Astrocyte (in vitro differentiated cells and primary cell): ENCODE measurements at places on chromosomes 7 and 10.

GRCh38 chr10:122678266-122678665 lies 21.4 kb downstream of the C10orf120 start:
- DNase-seq = no peak

DNA sequence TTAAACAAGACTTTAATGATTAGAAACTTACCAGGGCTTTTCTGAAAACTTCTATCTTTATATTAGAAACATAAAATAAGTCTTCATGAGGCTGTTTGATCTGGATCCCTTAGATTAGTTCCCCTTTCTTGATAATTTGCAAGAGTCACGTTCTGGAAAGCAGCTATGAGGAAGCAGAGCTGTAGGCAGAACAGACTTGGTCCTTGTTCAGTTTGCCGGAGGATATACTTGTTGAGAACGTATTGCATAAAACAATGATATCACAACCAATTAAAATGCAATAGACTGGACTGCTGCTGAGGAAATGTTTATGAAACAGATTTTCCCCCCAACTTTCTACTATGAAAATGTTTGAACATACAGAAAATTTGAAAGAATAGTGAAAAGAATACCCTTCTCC lies 2.8 kb downstream of the SAMD9L start:
- no peak for DNase-seq

DNA sequence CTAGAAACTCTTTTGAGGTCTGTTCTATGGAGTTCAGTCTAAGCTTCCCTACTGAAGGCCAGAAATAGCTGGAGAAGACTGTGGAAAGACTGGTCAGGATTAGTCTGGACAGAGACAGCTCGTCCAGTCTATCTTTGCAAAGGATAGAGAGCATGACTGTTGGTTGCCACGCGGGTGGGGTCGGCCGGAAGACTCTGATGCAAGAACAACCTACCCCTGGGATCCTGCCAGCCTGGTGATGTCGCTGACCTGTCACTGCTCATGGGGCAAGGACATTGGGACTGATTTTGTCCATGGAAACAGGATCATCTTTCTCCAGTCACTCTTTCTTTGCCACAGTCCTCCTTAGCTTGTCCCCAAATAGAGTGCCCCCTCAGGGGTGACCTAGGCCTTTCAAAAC lies 337.6 kb upstream of the NPSR1 start:
- DNase-seq = no peak

DNA sequence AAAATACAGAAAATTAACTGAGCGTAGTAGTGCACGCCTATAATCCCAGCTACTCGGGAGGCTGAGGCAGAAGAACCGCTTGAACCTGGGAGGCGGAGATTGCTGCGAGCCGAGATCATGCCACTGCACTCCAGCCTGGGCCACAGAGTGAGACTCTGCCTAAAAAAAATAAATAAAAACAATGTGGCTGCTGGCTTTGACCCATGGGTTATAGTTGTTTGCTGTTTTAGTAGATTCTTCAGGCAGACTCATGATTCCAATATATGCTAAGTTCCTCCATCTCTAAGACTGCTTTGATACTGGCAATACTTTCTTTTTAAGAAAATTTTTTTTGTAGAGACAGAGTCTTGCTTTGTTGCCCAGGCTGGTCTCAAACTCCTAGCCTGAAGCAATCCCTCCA lies 8.4 kb downstream of the OLAH start:
- DNase-seq = no peak

GRCh38 chr7:108448584-108449505 lies 7.4 kb downstream of the NRCAM start:
- DNase-seq = no peak

GRCh38 chr7:152423991-152424347 lies 11.8 kb downstream of the KMT2C start:
- no peak for DNase-seq

DNA sequence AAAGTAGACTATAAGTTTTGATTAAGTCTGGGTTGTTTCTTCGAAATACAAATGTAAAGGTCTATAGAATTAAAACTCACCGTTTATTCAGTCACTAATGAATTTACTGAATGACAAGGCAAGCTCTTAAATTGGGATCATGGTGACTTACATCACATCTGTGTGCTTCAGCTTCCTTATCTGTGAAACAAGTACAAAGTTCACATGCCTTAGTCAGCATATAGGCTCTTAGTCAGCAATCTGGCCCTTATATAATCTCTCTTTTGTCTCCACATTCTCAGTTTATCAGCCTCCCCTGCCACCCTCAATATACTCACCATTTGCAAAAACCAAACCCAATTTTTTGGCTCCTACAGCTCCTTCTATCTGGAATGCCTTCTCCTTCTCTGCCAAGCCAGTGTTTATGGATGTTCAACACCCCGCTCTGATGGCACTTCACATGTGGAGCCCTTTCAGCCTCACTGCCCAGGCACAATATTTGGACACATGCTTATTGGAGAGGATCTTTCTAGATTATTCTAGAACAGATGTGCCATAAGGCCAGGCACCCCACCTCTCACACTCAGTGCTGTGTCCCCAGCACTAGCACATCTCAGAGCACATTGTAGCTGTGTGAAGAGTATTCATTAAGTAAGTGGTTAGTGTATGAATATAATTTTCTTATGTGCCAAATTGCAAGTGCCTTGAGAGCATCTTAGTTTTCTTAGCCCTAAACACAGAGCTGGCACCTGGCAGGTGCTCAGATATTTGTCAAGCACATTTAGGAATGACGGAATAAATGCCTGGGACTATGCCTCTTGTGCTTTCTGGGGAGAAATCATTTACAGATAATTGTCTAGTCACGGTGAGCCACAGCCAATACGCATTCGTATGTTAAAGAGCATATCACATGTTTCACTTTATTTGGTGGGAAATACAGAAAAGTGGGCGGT lies 9.8 kb upstream of the LAMB1 start:
- peak; percentile 72 for DNase-seq

DNA sequence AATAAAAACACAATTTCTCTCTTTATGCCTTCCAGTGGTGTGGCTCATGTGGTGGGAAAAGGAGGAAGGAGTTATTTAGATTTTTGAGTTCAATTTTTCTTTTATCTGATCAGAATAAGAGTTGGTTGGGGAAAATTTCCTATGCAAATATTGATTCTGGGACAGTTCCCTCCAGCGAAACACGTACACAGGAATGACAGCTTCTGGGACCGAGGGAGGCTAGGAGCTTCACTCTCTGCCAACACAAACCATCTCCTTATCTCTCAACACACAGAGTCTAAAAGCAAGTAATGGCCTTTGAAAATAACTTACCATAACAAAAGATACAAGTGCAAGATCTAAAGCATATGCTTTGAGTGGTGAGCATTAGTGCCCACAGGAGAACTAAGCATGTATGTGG lies 122.7 kb downstream of the RAPGEF5 start:
- peak; percentile 37 for DNase-seq

- DNase-seq = peak; percentile 29
Measured at GRCh38 chr7:45089341-45089891, 647 bp upstream of the NACAD start.

DNA sequence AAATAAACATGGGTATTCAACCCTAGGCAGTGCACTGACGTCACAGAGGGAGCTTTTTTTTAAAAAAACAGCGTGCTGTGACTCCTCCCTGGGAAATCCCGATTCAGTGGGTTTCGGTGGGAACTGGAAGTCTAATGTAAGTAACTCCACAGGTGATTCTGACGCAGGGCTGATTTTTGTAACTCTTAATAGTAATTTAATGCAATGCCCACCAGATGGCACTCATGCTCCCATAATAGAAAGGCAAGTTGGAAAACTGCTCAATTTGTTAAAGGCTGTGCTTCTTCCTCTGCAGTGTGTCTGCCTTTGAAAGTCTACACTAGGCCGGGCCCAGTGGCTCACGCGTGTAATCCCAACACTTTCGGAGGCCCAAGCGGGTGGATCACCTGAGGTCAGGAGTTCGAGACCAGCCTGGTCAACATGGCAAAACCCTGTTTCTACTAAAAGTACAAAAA lies 10.9 kb upstream of the RSU1 start:
- peak; percentile 65 for DNase-seq

GRCh38 chr10:120188950-120189349 lies 268.1 kb upstream of the PLPP4 start:
- no peak for DNase-seq

- DNase-seq = no peak
Measured at GRCh38 chr10:132671228-132672154, 114.5 kb downstream of the NKX6-2 start.

DNA sequence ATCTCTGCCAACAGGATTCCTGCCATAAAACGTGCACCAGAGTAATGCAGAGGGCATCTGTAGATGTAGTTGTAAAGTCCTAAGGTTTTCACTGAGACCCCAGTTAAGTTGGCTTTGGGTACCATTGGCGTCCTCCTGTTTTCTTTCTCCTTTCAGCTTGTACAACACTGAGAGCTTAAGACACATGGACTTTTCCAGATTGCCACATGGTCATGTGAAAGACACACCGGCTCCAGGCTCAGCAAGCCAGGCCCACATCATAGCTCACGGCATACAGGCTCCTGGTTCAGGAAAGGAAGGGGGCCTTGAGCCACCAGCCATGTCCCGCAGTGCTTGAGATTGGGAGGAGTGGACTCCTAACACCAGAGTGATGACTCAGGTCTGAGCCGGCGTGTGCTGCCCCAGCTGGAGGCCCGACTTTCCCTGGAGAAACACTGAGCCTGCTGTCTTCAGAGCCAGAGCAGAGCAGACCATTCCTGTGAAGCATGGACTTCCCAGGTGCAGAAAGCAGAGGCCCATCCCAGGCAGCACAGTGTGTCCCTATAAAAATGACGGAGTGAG lies 252.7 kb downstream of the PRPF18 start:
- DNase-seq = peak; percentile 89

DNA sequence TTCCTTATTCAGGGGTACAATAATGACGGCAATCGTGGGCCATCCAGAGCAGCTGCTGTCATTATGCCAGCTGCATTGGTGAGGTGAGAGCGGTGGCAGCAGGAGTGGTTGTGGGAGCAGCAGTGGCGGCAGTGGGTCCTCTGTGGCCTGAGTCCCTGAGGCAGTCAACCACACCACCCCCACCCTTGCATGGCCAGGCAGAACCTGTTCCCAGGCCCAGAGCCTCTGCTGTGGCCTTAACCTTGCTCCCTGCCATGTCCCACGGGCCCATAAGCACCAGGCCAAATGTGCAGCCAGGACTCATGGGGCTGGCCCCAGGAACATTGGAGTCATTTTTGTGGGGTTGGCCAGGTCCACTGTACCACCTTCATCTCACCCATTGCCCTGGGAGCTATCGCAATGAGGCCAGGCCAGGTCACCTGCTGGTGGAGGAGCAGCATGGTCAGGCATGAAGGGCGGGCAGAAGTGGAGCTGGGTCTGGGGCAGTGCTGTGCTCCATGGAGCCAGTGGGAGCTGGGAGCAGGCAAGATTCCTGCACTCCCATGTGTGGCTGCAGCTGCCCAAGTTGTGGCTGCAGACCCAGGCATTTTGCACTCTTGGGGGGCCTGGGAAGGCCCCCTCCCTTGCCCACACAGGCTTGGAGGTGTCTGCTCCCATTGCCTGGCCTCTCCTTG lies 213.5 kb downstream of the GPR158 start:
- no peak for DNase-seq

DNA sequence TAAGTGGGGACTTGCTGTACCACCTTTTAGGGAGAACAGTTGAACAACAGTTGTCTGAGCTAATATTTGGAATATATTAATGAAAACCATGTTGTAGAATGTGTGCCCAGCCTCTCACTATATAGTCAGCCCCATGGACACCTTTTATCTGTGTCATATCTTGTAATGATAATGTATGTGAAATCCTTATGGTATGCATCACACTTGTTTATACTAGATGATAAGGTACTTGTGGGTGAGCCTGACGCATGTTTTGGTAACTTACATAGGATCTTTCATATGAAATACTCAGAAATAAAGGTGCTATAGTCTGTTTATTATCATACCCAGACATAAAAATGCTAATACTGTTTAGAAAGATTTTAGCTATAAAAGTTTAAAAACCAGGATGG lies 32.8 kb downstream of the CAMK1D start:
- peak; percentile 58 for DNase-seq

DNA sequence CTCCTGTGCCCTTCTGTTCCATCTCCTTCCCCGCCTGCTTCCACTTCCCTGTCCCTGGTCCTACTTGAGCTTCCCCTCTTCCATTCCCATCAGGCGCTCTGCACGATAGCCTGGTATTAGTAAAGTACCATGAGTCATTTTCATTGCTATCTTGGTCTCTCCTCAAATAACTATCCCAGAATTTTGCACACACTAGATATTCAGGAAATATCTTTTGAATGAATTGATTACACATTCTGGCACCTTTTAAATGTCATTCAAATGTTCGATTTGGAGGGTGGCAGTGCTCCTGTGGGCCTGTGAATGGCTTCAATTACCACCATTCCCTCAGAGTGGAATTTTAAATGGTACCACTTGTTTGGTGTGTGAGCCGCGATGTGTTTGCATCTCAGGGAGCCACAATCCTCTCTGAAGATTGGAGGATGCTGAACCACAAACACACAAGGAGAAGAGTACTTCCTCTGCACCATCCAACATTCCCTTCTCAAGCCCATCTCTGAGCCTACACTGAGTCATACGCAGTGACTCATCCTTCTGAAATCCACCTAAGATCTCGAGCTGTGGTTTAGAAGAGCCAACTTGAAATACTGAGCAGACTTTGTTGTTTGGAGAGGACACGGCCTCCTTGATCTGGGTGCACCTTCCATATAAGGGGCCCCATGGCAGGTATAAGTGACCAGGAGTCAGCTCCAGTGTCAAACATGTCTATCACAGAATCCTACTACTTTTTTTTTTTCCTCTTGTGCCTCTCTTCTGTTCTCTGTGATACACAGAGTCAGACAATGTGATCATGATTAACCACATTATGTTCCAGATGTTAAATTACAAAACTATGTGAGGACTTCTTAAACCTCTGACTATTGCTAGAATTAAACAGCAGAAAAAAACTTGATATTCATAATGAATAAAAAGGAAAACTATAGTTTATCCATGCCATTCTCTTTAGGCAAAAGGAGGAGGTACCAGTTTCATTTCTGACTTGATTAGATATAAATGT lies 81.9 kb downstream of the BMPER start:
- peak; percentile 100 for DNase-seq

DNA sequence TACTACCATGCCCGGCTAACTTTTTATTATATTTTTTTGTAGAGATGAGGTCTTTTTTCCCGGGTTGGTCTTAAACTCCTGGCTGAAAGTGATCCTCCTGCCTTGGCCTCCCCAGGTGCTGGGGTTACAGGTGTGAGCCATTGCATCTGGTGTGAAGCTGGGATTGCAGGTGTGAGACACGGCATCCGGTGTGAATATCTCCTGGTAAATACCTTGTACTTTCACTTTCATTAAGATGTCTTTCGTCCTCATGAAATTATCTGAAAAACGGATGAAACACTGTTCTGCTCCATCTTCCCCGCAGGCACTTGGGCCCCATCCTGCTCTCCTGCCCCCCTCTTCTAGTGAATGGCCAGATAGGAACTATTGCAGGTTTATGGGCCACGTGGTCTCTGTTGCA lies 60.1 kb upstream of the CCZ1B start:
- DNase-seq = no peak

DNA sequence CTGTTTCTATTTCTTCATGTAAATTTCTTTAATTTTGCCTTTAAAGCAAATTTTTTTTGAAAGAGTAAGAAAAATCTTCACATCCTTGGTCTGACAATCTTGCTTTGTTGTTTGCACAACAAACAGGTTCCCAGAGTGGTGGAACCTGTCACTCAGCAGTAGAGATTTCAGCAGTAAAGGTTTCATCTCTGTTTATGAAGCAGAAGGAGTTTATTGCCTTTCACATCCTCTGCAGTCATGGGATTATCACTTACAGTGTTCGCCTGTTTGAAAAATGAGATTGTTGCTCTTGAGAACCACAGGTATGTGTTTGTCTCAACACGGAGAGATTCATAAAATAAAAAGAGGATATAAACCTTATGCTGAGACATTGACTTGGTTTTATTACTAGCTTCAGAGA lies 342.6 kb downstream of the IPMK start:
- peak; percentile 10 for DNase-seq
